Activated CD4-positive, alpha-beta T cell treated with anti-CD3 and anti-CD28 coated beads, Interleukin-2, amount 50 U/mL, for 16 hours (primary cell): ENCODE measurements at places on chromosomes 2 and 18.

DNA sequence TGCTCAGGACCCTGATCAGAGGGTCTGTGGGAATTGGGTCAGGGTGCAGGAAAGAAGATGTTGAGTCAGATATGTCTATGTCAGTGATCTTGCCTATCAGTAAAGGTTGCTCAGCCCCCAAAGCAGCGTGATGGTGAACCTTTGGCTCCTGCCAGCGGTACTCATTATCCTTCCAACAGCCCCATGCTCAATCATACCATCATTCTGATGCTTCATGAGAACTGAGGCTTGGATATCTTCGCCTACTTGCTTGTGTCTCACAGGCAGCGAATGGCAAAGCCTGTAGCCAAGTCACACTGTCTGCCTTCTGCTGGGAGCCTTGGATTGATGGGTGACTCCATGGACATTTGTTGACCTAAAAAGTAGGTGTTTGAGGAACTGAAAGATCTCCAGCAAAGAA is 19.0 kb upstream of the TMEM214 start:
- no peak for DNase-seq

DNA sequence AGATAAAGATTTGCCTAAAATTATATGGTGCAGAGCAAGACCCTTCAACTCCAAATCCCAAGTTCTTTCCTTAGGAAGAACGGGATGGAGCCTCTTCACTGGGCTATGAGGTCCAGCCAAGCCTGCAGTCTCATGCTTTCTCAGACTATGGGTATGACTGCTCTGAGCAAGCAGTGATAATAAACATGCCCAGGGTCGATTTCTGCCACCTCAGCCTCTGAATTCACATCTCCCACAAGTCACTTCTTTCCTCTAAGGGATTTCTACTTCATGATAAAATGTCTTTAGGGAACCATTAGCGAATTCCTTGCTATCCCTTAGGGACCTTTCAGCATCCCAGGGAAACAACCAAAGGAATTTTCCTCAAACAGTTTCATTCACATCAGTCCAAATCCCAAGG is 94.8 kb downstream of the GFPT1 start:
- no peak for DNase-seq

DNA sequence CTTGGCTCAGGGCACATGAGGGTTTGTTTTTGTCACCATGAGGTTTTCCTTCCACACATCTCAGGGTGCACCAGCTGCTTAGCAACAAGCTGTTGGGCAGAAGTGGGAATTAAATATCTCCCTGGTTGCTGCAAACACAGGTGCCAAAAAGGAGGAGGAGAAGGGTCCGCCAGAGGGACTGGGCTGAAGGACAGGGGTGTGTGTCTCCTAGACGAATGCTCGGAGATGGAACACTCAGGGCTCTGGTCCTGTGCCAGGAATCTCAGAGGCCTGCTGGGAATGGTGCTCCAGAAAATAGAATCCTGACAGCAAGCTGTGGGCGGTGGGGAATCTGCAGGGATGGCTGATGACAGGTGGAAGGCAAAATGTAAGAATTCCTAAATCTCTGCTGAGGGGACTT is 94.5 kb downstream of the VSNL1 start:
- DNase-seq = no peak

DNA sequence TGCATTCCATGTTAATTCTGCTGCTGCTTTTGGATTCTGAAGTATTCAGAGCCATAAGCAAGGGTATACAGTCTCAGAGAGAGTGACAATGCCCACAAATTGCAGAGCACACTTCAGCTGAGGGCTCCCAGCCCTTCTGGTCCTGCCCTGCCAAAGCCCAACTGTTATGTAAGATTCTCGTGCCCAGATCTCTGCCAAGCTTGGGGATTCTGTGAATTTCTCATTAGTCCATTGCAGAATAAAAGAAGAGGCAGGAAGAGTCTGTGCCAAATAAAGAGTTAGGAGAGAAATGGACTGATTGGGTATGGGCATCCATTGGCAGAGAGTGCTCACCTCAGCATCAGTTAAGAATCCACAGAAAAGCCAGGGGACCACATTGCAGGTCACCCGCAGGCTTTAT is 112.0 kb upstream of the PNPT1 start:
- no peak for DNase-seq

DNA sequence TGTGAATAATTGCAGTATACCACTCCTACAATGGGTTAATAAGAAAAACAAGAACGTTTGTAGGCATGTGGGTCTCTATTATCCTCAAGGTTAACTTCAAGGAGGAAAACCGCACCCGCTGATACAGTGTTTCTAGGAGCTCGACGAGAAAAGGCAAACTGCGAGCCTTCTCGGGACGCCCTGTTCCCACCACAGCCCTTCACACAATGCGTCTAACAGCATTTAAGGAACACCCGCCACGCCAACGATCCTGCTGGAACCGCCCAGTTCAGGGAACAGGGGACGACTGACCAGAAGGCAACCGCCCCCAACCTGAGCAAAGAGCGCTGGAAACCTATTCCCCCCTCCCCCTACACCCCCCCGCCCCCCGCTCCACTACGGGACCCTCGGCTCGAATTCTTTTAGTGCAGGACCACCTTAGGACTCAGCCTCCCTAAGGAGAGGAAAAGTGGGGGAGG is 710 bp upstream of the TMSB10 start:
- DNase-seq = peak; percentile 47

DNA sequence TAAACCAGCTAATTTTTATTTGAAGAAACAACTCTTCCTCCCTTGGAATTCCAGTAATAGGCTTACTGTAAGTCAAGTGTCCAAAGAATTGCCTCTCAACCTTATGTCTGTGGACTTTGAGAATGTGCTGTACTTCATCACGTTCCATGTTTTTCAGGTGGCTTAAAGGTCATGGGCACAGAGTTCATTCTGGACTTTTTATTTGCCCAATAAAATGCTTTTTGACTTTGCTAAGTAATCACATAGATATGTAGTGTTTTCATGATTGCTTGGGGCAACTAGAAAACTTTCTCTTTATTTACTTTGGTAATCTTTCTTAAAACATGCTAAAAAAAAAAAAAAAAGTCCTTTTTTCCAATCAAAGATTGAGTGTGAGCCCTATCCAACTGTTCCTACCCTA is 10.4 kb upstream of the DNAH7 start:
- DNase-seq = no peak

- DNase-seq = peak; percentile 40
Measured at GRCh38 chr2:121284463-121285449, at the start of gene TFCP2L1. Gene TFCP2L1 (minus strand): TSS chr2:121285202. CDS start chr2:121285109, 93 bp downstream.

DNA sequence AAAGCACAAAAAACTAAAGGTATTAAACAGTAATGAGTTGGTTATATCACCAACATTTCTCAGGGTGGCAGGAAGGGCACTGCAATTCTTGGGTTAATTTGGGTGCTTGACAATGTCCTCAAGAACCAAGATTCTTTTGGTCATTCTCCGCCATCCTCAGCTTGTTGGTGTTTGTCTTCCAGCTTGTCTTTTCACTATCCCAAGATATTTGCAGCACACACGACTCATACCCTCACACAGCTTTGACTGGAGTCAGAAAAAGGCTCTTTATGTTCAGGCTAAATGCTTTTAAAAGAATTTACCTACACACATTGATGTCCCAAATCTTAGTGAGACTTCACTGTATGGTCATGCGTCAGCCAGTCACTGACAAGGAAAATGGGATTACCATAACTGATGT is 12.5 kb downstream of the GREB1L start:
- no peak for DNase-seq

GRCh38 chr18:28175150-28175929 is 1.6 kb downstream of the CDH2 start:
- no peak for DNase-seq

DNA sequence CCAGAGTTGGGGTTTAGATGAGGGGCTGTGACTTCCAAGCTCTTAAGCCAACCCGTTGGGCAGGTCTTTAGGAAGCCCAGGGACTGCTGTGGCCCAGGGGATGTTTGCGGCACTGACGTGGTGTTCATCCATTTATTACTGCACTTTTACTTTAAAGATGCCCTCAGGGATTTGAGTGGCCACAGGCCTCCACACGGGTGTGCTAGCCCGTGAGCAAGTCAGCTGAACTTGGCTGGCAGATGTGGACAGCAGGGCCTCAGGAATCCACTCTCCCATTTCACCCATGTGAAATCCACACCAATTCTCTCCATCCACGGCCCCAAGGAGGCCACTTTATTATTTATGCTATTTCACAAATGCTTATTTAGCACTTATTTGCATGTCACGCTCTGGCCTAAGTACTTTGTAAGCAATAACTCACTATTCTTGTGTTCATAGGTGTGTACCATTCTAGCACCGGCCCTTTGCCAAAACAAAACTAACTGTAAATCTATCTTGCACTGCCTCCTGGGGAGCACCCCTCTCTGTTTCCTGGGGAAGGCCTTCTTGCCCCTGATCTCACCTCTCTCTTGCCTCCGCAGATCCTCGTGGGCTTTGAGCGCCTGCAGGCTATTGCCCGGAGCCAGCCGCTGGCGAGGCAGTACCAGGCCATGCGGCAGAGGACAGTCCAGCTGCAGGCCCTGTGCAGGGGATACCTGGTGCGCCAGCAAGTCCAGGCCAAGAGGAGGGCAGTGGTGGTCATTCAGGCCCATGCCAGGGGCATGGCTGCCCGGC is 39.1 kb upstream of the GPR17 start:
- DNase-seq = no peak

DNA sequence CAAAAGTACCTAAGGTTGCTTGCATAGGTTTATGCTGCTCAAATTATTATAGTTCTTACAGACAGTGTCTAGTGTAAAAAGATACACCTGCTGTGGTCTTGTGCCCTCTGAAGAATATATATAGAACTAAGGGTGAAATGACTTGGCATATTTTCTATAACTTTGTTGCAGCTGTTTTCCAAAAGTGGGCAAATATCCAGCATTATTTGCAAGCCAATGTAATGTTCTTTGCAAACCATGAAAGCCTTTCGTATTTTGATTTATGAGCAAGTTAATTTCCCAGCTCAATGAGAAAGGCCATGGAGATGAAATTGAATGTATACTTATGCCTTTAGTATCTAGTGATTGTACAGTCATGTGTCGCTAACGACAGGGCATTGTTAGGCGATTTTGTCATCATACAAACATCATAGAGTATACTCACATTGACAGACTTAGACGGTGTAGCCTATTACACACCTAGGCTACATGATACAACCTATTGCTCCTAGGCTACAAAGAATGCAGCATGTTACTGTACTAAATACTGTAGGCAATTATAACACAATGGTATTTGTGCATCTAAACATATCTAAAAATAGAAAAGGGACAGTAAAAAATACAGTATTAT is 116.3 kb downstream of the PLCL1 start:
- DNase-seq = no peak

DNA sequence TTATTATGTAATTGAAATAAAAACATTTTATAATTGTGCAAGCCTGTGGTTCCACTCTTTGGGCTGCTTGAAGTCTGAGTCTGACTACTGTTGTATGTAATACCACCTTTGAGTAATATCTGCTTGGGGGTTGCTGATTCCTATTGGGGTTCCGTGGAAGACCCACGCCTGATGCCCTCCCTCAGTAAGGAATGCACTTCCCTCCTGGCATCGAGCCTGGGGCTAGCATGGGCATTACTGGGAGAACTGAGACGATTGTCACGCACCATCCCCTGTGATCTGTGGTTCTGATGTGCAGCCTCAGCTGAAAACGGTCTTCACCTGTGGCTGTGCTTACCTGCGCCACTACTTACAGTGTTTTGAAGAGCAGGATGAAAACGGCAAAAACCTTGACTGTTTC is 32.7 kb upstream of the RBM44 start:
- DNase-seq = no peak
